ENCODE measurements at places on chromosomes 5 and 9.

DNA sequence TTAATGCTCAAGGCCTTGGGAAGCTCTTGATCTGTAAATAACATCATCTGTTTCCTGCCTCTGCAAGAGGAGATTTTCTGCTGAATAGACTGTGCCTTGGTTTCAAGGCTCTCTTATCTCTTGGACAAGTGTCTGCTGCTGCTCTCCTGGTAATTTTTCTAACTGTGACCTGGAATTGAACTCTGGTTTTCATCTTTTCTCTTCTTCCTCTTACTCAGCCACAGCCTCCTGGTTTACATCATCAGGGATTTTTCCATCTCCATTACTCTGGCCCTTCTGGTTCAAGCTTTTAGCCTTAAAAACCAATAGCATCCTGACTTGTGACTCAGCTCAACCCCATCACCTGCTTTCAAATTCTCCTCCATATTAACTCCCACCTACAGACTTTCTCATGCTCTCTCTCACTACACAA is 49.6 kb upstream of the ITGA1 start:
- DNase-seq, result no peak

- DNase-seq, result no peak
Measured at GRCh38 chr9:130639866-130640555, 24.4 kb upstream of the PRDM12 start.

DNA sequence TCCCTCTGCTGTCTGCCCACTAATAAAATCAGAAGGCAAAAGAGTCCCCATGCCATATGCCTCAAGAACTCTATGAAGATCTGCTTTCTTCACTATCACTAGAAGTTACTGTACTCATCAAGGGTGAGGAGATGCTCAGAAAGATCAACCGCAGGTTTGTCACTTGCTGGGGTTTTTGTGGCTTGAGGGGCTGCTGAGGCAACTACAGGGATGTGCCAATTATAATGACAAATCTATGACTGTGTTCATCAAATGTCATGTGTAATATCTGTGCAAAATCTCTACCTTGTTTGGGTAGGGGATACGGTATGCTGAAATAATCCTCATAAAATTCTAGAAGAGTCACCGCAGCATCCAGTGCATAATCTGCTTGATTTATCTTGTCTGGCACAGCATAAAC is 13.0 kb downstream of the ERAP1 start:
- DNase-seq, result peak; percentile 80

- DNase-seq, result no peak
Measured at GRCh38 chr5:112549605-112550166, 130.6 kb upstream of the EPB41L4A start.
